ENCODE measurements at places on chromosomes 5 and 9.
A peak's percentile ranks its signal among the peaks of the same experiment; 100 is the strongest.

GRCh38 chr5:148401604-148402003 is 17.8 kb downstream of the FBXO38 start:
- DNase-seq: no peak

- no peak for DNase-seq
Measured at GRCh38 chr5:158813275-158813674, 286.4 kb downstream of the EBF1 start.

GRCh38 chr9:111662576-111663300 is 1.3 kb downstream of the GNG10 start:
- no peak for DNase-seq

DNA sequence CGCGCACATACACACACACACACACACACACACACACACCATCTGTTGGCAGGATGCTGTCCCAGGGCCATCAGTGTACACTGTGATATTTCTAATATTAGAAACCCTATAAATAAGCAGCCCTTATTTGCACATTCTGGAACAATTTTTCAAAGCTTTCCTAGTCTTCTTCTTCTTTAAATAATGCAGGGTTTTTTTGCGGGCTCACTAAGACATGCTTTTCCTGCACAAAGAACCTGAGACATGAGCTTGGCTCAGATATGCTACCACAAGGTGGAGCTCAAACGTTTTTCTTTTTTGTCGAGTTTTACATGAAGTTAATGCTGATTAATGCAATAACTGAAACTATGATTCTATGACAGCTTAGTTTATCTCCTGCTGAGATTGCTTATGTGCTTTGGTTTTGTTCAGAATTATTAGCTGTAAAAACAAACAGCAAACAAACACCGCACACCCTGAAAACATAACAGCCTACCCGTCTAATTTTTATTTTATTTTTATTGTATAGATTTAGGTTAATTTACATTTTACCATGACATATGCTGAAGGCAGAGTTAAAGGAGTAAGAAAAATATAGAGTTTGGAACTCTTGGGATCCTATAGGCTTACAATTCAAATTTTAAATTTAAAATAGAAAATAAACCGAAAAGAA is 95.8 kb downstream of the ALDH1A1 start:
- DNase-seq: no peak

GRCh38 chr9:91814753-91815152 is 135.3 kb downstream of the ROR2 start:
- no peak for DNase-seq

DNA sequence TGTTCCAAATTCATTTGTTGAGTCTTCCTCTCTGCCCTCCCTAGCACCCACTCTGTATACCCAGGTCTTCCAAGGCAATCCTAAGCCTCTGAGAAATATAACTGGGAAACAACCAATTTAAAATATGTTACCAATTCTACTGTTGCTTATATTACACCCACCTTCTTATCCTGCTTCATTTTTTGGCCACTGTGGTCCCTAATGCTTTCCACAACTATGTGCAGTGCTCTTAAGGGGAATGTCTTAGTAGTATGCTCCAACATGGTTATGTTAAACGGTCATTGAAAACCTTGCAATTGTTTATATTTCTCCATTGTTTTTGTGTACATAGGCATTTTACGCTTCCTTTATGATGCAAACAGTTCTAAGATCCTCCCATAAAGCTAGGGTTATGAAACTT is 273.1 kb upstream of the HAPLN1 start:
- DNase-seq: no peak

GRCh38 chr9:78620764-78621163 is 323.8 kb downstream of the PSAT1 start:
- no peak for DNase-seq

DNA sequence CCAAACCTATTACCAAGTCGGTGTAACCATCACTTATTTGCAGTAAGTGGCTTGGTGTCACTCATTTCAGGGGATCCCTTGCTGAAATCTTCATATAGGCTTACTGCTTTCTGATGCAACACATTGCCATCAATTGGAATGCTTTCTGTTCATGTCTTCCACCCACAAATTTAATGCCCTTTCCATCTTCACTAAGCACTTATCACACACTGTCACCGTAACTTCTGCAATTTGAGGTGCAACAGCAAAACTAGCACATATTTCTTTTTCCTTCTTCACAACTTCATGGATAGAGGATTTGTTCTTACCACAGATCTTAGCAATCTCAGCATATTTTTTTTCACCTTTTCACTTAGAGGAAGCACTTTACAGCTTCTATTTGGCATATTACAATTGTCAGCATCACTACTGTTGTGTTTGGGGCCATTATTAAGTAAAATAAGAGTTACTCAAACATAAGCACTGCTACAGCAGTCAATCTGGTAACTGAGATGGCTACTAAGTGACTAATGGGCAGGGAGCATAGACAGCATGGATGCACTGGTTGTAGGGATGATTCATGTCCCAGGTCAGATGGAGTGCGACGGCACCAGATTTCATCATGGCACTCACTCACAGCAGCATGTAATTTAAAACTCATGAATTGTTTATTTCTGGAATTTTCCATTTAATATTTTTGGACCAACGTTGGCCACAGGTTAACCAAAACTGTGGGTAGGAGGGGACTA is 70.1 kb downstream of the PIP5K1B start:
- no peak for DNase-seq

- DNase-seq: no peak
Measured at GRCh38 chr9:126690431-126691051, 76.8 kb downstream of the LMX1B start.

- DNase-seq: no peak
Measured at GRCh38 chr9:121371495-121372061, 1.5 kb upstream of the STOM start.

DNA sequence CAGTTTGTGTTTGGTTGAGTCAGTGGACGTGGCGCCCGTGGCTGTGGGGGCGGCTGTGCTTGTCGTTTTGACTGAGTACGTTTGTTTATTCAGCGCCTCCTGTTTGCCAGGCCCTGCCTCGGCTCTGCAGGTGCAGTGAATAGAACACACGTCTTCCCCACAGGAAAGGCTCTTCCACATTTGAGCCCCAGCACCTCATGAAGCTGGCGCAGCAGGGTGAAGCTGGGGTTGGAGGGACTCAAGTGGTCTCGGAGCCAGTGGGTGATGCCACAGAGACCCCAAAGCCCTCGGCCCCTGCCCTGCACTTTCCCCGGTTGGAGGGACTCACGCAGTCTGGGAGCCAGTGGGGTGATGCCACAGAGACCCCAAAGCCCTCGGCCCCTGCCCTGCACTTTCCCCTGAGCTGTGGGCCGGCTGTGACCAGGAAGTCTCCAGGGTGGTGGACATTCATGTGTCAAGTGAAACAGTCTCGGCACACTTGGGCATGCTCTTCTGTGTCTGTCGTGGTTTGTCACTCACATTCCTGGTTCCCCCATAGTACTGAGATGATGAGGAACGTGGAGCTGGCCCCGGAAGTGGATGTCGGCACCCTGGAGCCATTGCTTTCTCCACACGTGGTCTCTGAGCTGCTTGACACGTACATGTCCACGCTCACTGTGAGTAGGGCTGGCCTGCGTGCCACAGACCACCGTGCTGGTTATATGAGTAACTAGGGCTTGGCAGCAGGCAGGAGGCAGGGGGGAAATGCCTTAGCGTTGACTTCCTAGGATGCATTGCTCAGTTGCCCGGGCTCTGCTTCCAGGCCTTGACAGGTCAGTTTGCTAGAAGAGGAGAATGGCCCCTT is 13.6 kb downstream of the EXOC3 start:
- DNase-seq: no peak

DNA sequence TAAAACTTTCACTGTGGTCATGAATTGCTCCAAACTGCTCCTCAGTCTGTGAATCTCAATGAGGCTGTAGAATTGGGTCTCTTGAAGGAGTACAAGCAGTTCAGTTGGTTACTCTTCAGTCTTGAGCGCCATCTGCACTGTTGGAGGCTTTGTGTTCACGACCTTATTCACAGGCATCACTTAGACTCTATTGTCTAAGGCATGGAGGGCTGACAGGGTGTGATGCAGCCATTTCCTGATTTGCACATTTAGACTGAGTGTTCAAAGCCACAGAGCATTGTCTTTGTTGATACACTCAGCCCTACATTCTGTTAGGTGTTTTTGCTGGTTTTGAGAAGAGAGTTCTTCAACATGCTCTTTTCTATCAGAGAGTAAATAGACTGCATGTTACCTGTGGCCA is 355.9 kb upstream of the RIOK2 start:
- no peak for DNase-seq

- DNase-seq: no peak
Measured at GRCh38 chr5:51214746-51215145, 168.5 kb upstream of the ISL1 start.

DNA sequence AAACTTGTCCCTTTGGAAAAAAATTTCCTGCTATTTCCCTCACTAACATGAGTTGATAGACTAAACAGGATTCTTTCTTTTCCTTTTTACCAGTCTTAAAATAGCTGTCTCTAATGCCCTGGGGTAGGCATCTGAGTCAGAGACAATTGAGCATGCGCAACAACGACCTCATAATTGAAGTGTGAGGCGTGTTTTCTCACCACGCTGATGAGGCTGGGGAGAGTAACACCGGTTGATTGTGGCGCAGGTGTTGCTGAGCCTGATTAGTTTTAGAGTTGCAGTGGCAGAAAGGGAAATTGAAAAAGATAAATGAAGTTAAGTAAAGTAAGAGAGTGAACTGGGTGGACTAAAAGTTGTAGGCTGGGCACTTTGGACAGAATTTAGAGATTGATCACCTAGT is 213.7 kb downstream of the TLR4 start:
- DNase-seq: no peak

GRCh38 chr5:92468295-92468694 is 1085.2 kb upstream of the ARRDC3 start:
- no peak for DNase-seq

GRCh38 chr5:147321569-147321968 is 86.7 kb downstream of the STK32A start:
- no peak for DNase-seq

DNA sequence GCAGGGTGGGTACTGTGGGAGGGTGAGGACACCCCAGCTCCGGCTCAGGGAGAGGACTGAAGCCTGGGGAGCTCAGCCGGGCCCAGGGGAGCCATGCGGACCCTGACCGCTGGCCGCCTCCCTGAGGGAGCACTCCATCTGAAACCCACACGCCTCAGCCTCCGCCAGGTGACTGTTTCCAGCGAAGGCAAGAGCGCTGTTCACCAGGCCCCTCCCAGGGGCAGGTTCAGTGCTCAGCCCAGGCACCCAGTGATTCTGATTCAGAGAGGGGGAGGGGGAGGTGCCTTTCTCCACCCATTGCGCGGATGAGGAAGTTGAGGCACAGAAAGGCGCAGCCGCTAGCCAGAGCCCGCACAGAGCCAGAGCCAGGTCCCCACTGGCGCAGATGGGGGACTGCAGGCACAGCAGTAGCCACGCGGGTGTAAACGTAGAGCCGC is 27.0 kb downstream of the ADGRD2 start:
- DNase-seq: no peak

DNA sequence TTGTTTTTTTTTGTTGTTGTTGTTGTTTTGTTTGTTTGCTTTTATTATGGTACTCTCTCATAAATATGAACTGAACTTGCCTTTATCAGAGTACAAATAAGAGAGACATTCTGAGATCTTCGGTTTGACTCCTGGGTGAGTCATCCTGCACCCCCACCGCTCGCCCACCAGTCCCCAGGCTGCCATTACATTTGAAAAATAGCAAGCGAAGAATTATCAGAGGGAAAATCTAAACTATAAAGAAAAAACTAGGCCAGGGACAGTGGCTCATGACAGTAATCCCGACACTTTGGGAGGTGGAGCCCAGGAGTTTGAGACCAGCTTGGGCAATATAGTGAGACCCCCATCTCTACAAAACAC is 122.1 kb upstream of the MAP3K1 start:
- no peak for DNase-seq

DNA sequence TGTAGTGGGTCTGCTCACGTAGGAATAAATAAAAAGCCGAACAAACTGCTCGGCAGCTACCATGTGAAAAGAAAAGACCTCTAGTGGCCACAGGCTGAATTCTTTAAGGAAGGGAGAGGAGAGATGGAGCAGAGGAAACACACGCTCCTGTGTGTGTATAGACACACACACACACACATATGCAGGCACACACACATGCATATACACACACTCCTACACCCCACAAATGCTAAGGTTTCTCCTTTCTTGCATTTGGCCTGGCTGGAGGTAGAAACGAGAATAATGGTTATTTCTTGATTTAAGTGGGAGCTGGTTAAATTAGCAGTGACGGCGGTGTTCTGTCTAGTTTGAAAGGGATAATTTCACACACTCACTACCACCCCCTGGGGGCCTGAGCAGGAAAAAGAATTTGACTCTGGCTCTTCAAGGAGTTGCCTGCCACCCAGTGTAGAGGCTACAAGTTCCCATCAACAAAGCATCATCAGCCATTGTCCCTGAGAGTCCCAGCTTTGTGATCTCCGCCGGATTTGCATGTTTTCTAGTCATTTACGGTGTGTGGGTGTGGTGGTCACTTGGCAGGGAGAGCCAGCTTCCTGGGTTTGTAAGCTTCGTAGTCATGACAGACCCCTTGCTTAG is at the start of gene INSYN2B:
Gene INSYN2B (minus strand): TSS at position 78 of the 636 bp plus-strand sequence. CDS start 96,597 bp downstream, outside the sequence.
- peak; percentile 65 for DNase-seq

DNA sequence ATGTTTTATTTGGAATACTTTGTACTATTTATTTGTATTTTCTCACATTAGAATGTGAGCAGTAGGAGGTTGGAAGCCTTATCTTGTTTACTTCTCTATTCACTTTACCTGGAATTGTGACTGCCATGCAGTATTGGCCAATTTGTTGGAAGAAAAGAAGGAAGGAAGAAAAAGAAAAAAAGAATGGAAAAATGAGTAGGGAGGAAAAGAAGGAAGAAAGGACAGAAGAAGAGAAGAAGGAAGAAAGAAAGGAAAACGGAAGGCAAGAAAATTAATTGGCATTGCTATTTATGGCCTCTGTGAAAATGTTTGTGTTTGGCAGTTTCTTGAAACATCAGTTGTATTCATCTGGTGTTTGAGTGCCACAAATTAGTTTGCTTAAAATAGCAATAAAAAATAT is 575.2 kb upstream of the ZNF608 start:
- no peak for DNase-seq

- DNase-seq: no peak
Measured at GRCh38 chr5:74766418-74766848, 484 bp downstream of the GFM2 start.

DNA sequence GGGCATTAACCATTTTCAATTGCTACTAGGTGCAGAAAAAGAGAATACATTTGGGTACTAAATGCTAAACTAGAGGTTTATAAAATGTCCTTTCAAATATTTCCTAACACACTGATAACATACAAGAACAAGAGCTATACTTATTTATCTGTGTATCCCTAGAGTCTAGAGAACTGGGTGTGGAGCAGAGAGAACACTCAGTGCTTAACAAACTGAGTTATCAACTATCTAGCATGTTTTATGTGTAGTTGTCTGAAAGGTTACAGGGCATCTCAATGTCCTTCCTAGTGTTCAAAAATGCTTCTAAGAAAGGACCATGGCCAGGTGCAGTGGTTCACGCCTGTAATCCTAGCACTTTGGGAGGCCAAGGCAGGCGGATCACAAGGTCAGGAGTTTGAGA is 40.3 kb downstream of the NR6A1 start:
- no peak for DNase-seq

GRCh38 chr9:113636165-113636564 is 172.6 kb downstream of the RGS3 start:
- DNase-seq: no peak

- no peak for DNase-seq
Measured at GRCh38 chr5:73844165-73844564, 218.2 kb downstream of the ARHGEF28 start.

- peak; percentile 70 for DNase-seq
Measured at GRCh38 chr5:127290946-127291693, 524 bp downstream of the MEGF10 start.

GRCh38 chr5:32628049-32628844 is 42.9 kb downstream of the SUB1 start:
- DNase-seq: no peak

Data from amygdala (tissue), 56 donors.